ENCODE measurements at places on chromosomes 3 and 15. TPM values are rescaled to one million over a fixed set of nuclear protein-coding genes. Genes with fewer than 3 reads are reported as not detected.

Gene GOLGA8R
- total RNA-seq: 0.16 TPM

Gene STARD5
- 1.8 TPM for total RNA-seq

Gene CDHR4
- 0.17 TPM for total RNA-seq

Gene POLQ
- 5.6 TPM for total RNA-seq

Gene LRRN1
- total RNA-seq: not detected

Gene GANC
- 7.5 TPM for total RNA-seq

Gene SEMA3G
- 0.16 TPM for total RNA-seq

Gene SLC7A14
- total RNA-seq: not detected

Data from A549 treated with Hydrocortisone at 1 μM for 4 hours (cell line).